ENCODE measurements at places on chromosomes 11 and 22.

- no peak for DNase-seq
Measured at GRCh38 chr11:125680747-125681146, at the start of gene ACRV1. Gene ACRV1, minus strand, starts transcription at chr11:125680847. Its CDS starts 67 bp downstream, at chr11:125680780.

DNA sequence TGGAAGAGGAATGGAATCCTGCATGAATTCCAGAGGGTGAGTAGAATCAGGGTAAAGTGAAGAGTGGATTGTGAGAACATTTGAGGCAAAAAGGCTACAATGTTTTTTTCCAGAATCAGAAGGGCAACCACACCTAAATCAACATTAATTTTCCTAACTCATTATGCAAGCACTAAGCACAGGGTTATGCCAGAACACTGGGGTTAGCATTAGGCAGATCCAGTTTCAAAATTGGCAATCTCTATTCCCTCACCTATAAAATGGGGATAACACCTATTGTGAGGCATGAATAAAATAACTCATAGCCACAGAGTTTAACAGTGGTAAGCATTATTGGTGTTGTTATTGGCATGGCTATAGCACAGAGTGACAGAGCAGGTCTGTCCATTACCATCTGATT, 378.6 kb upstream of the FAT3 start:
- no peak for DNase-seq

DNA sequence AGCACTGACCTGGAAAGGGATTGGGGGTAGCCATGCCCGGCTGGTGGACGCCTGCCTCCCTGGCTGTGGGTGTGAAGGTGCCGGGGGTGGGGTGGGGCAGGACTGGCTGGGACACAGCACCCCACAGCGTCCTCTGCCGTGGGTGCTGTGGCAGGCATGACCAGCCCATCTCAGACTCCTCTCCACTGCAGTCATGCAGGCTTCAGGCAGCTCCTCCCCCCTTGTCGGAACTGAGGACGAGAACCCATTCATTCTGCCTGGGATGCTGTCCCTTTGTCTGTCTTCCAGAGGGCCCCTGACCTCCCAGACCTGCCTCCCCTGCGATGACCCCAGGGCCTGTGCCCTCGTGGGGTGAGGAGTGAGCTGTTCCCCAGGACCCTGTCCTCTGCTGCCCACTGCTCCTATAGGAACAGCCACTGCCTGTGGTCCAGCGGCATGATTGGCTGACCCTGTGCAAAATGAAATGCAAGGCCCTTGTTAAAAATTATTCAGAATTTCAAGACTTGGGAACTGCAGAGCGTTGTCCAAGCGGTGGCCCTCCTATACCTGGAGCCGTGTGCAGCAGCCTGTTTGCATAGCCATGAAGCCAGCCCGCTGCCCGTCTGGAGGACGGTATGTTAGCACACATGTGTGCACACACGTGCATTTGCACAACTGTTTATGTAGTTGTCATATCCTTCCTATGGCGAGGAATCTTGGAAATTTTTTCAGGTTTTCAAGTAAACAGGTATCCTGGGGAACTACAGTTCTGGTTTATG, 1122.3 kb downstream of the BRD1 start:
- no peak for DNase-seq

DNA sequence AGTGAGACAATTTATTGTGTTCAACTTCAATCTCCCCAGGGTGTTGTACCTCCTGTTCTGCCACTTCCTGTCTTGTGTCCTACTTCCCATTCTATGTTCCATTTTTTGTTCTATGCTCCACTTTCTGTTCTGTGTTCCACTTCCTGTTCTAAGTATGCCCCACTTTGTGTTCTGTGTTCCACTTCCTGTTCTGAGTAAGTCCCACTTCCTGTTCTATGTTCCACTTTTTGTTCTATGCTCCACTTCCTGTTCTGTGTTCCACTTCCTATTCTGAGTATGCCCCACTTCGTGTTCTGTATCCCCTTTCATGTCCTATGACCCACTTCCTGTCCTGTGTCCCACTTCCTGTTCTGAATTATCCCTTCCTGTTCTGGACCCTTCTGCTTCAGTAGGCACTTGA, 732.7 kb downstream of the TBC1D22A start:
- DNase-seq = no peak

- no peak for DNase-seq
Measured at GRCh38 chr11:131658952-131659351, 288.5 kb downstream of the NTM start.

DNA sequence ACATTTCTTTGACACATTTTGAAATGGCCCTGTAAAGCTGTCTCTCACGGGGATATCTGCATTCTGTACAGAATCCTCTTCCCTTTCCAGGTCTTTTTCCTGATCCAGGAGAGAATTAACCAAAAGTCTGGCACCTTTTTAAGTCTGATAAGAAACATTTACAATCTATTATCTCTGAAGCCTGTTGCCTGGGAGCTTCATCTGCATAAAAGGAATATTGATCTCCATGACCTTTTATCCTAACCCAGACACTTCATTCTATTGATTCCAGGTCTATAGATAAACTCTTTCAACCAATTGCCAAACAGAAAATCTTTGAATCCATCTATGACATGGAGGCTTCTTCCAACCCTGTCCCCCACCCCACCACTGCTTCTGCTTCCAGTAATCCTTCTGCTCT, 33.7 kb upstream of the EI24 start:
- DNase-seq = no peak

DNA sequence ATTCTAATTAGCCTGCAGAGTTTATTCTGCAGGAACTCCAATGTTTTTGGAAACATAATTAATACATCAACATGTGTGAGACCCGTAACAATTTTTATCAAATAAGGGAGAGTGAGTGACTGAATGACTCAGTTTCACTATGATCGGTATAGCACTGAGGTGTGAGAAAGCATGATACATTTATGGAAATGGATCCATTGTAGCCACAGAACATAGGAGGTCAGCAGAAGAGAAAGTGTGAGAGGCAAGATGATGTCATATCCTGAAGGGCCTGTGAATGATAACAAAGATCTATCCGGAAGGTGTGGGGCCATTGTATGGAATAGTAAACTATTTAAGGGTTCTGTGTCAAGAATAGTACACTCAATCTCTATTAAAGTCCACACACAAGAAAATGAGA, 1406.1 kb upstream of the TENM4 start:
- DNase-seq = peak; percentile 18

DNA sequence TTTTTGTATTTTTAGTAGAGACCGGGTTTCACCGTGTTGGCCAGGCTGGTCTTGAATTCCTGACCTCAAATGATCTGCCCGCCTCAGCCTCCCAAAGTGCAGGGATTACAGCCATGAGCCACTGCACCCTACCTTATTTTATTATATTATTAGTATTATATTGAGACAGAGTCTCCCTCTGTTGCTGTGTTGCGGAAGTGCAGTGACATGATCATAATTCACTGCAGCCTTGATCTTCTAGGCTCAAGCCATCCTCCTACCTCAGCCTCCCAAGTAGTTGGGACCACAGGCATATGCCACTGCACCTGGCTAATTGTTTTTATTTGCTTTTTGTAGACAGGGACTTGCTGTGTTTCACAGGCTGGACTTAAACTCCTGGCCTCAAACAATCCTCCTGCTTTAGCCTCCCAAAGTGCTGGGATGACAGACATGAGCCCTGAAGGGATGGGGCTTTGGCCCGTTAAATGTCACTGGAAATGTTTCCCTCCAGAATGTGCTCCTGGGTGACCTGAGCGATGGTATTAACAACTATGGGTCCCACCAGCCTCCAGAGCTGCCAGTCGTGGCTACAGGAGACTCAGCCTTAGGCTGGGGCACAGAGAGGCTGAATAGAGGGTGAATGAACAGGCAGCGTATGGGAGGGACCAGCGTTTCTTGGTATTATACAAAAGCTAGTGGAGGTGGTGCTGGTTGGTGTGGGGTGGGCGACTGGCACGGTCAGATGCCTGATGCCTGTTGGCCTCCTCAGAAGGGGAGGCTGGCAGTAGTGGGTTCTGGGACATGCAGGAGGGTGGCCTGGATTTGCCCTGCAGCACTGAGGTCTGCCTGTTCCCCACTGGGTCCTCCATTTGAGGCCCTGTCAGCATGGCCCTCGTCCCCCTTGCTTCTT, 7.3 kb downstream of the TANGO2 start:
- no peak for DNase-seq

GRCh38 chr11:2190657-2191471, 19.2 kb upstream of the TH start:
- no peak for DNase-seq

GRCh38 chr11:10304495-10305261, at the start of gene ADM:
Gene ADM, plus strand, starts transcription at chr11:10305073. Its CDS starts 628 bp downstream, at chr11:10305701.
- DNase-seq = no peak

DNA sequence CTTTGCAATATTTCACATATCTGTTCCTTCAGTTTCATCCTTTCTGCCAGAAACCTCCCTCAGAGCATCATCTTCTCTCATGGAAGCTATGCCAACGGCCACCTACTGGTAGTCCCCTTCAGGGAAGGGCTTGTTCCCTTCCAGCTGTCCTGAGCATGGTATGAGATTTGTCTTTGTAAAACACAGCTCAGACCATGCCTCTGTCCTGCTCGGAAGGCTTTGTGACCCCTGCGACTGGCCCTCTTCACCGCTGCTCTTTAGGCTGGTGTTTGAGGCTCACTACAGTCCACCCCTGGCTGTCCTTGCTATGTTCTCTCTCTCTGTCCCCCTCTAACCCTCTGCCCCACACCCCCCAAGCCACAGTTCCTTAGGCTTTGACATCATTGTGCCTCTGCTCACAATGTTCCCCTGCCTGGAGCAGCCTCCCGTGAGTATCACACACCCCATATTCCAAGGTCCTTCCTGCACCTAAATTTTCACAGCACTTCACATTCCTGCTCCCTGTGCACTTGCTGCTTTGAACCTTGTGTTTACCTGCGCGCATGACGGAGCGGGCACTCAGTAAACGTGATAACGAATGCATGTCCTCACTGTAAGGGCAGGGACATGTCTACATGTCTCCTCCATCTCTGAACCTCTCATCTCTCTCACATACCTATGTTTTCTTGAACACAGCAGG, 24.0 kb upstream of the ACER3 start:
- DNase-seq = no peak

DNA sequence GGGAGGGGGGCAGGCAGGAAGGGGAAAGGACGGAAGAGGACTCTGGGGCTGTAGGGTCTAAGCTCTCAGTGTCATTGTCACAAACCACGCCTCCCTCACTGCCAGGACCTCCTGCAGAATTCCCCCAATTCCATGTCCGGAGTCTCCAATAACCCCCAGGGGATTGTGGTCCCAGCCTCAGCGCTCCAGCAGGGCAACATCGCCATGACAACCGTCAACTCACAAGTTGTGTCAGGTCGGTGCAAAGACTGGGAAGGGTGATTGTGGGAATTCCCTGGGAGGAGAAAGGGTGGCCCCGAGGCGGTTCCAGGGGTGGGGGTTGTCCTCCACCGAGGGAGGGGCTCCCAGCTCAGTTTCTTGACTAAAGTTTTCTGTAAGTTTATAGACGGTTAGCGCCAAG, 86.0 kb downstream of the FEZ1 start:
- no peak for DNase-seq

GRCh38 chr11:129280027-129280811, 88.1 kb upstream of the ARHGAP32 start:
- no peak for DNase-seq

DNA sequence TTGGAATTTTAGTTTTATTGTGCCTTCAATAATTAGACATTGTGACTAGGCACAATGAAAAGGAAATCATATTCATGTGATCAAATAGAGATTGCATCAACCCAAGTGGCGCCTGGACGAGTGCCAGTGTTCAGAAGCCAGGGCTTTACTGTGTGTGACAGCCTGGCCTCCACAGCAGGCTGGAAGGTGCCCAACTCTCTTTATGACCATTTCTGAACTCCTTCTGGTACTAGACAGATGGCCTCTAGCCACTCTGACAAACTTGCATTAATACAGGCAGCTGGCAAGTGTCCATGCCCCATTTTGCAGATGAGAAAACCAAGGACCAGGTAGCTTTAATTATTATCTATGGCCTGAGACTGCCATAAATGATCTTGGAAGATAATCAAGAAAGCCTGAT, 8.3 kb upstream of the POU2AF1 start:
- DNase-seq = no peak

DNA sequence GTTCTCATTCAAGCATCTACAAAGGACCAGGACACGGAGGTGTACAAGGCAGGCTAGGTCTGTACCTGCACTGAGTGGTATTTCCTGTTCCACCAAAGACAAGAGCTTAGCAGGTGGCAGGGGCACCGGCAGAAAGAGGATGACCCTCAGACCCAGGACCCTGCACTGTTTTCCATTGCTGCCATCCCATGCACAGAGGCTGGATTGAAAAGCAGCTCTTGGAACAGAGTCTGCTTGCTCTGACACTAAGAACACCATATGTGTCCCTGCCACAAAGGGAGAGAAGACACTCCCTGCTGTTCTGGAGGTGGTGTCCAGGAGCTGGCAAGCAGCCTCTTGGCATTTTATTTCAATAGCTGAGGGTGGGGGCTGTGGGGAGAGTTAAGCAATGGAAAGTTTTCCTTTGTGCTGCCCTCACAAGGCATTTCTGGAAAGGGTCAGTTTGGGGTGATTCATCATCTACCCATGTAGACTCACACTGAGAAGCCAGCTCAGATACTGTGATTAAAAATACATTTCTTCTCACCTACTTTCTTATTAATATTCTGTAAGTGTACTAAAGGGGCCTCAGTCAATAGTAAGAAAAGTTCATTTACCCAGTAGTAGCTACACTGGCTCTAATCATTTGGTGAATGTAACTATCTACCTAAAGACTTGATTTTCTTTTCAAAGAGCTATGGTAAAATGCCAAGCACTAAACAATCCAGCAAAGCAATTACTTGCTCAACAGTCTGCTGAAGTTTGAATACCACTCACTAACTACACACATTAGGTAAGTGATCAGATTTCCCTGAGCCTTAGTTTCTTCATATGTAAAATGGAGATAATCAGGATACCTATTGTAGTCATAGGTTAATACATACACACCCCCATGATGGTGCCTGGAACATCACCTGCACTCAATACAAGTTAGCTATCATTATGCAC, 55.2 kb downstream of the SLC1A2 start:
- no peak for DNase-seq
